GM04504 (cell line): ENCODE measurements at places on chromosomes 2 and 18.

DNA sequence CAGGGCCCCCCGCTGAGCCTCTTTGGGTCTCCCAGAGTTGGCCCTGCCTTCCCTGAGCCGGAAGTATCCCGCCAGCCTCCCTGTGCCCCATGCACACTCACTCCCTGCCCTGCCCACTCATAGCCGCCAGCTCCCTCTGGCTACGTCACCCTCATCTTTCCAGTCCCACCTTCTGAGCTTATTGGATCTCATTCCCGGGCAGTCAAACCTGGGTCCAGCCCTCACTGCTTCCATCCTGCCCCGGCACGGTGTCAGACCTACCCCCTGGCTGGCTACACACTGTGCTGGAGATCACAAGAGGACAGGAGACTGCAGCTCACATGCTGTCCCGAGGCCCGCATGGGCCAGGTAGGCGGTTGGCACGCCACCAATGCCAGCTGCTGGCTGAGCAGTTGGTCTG, 147.2 kb downstream of the ASB1 start:
- DNase-seq, result no peak

- no peak for DNase-seq
These were observed 94.7 kb downstream of the DOCK10 start for GRCh38 chr2:224947566-224947965.

GRCh38 chr18:41899535-41899934, 55.5 kb upstream of the PIK3C3 start:
- DNase-seq, result no peak

GRCh38 chr2:45874344-45874743, 222.9 kb downstream of the PRKCE start:
- DNase-seq, result no peak

- no peak for DNase-seq
These were observed 56.9 kb upstream of the ID2 start for GRCh38 chr2:8624855-8625398.

- no peak for DNase-seq
These were observed 887 bp upstream of the ZNF396 start for GRCh38 chr18:35377875-35378573.
